ENCODE measurements at places on chromosomes 6 and 20. TPM values are rescaled to one million over a fixed set of nuclear protein-coding genes. Genes with fewer than 3 reads are reported as not detected.
A peak's percentile ranks its signal among the peaks of the same experiment; 100 is the strongest.

- DNase-seq, result no peak
Observed at GRCh38 chr6:55898342-55898741, 23.0 kb upstream of the BMP5 start.

GRCh38 chr6:25423358-25423757 is 144.2 kb downstream of the CARMIL1 start:
- no peak for DNase-seq

- no peak for DNase-seq
Observed at GRCh38 chr20:32440069-32440757, 82.1 kb downstream of the ASXL1 start.

DNA sequence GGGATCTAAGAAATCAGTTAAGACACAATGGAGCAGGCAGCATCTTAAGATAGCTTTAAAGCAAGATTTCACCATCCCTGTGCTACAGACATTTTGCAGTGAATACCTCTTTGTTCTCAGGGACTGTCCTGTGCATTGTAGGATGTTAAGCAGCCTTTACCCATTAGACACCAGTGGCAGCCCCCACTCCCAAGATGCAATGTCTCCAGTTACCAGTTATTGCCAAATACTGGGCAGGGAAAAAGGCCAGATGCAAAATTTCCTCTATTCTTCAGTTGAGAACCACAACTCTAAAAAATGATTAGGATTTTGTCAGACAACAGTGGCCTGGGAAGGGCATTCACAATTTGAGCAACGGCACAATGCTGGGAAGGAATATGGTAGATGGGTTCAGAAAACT is 6.1 kb downstream of the FBXO5 start:
- DNase-seq, result no peak

DNA sequence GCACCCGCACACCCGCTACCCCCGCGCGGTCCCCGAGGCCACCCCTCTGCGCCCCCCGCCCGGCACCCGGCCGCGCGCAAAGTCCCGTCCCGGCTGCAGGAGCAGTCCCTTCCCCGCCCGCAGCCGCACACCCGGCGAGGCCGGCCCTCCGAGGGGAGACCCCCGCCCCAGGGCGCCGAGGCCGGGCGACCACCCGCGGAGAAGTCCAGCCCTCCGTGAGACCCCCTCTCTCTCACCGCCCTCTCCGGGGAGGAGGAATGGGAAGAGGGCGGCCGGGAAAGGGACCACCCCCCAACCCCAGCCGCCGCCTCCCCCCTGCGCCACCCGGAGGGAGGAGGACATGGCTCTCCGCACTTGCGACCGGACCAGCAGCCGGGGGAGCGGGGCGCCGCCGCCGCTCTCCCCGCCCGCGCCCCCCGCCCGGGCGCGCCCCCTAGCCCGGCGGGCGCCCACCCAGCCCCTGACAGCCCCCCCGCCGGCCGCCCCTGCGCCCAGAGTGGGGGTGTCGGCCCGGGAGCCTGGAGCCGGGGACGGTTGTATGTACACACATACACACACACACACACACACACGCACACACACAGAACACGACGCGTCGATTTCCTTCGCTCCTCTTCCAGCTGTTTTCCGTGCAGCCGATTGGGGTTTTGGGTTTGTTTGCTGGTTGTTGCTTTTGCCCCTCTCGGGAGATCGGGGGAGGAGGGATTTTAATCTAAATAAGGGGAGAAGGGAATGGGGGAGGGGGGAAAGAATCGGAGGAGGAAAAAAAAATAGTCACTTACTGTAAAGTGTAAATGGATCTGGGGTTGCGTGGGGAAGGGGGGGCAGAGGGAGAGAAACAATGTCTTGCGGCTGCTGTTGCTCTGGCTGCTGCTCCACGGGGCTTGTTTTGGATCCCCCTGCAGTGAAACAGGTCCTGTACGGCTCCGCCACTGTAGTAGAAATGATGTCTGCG is at the start of gene ATXN1:
ATXN1 (minus strand) TSS at position 945 of the 955 bp plus-strand sequence.
- DNase-seq, result peak; percentile 57

DNA sequence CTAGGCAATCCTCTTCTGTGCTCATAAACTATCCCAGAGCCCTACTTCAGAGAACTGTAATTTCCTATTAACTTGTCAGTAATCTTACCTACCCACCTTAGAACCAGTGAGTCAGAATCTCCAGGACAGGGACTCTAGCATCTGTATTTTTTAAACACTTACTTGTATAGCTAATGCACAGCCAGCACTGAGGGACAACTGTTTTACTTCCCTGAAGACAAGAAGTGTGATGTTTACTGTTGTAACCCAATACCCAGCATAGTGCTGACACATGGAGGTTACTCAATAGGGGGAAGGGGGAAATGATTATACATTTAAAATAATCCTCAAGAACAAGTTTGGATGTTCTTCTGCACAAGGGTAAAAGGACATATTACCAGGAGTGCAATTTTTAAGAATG is 130.8 kb downstream of the BTBD9 start:
- DNase-seq, result no peak

DNA sequence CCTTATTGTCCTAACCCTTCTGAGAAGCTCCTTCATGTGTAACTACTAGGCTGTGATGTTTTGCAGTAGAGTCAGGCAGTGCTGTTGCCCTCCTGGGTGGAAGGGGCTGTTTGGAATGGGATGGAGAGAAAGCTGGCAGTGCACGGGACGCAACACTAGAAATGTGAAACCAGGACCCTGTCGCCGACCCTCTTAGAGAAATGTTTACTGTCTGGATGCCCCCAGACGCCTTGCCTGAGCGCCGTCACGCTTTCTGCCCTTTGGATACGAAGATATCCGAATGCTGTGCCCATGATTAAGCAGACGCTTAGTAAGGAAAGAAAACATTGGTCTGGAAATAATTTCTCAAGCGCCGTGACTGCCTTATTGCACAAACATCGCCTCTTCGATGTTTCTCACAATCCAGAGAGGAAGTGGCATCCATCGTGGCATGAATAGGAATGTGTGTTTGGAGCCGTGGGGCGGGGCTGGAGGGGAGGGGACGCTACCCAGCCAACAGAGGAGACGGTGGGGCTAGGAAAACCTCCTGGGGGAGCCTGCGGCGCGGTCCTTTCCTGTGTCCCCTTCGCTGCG is 661 bp upstream of the PPP1R14C start:
- DNase-seq, result no peak

DNA sequence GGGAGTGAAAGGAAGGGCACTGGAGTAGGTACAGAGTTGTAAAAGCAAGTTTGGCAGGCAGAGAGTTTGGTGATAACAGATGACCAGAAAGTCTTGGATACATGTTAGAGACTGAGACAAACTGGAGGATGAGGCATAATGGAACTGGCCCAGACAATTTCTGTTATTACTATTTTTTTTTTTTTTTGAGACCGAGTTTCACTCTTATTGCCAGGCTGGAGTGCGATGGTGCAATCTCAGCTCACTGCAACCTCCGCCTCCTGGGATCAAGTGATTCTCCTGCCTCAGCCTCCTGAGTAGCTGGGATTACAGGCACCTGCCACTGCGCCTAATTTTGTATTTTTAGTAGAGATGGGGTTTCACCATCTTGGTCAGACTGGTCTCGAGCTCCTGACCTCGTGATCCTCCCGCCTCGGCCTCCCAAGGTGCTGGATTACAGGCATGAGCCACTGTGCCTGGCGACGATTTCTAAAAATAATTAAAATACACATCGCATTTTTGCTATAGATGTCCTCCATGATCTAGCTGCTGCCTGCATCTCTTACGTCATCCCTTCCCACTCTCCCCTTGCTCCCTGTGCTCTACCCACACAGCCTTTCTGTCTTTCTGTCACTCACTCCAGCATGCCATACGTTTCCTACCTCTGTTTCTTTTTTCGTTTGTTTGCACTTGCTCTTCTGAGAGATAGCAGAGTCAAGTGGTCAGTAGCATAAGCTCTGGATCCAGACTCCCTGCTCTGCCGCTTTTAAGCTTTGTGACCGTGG is 23.5 kb downstream of the MAPK14 start:
- DNase-seq, result no peak

TMEM200A gene
- total RNA-seq, result not detected

GLP1R gene
- total RNA-seq, result 7.5 TPM

OR2H1 gene
- total RNA-seq, result not detected

MPC1 gene
- total RNA-seq, result 531 TPM

MUCL3 gene
- not detected for total RNA-seq

All from left ventricle myocardium inferior (tissue), 1 donor.